ENCODE measurements at places on chromosomes 4 and X. TPM values are rescaled to one million over a fixed set of nuclear protein-coding genes. Genes with fewer than 3 reads are reported as not detected.

GRCh38 chr4:155474758-155475157 lies 98.0 kb upstream of the MAP9 start:
- DNase-seq, result no peak

GRCh38 chrX:123272630-123273029 lies 88.6 kb downstream of the GRIA3 start:
- DNase-seq, result no peak

GRCh38 chr4:42172921-42173320 lies 20.5 kb upstream of the BEND4 start:
- DNase-seq, result no peak

DNA sequence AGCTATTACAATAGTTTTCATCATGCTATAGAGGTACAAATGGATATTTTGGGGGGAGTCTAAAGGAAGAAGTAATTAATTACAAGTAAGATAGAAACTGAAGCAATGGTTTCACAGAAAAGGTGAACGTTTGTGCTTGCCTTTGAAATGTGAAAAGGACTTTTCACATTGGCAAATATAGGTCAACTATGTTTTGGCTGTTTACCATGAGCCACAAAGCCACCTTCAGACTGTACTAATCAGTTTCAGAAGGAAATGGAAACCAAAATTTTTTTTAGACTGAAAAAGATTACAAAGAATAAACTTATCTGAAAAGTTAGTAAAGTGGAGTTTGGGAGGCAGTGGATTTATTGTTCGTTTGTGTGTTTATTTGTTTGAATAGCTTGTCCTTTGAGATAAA lies 32.1 kb downstream of the SYTL5 start:
- DNase-seq, result no peak

DNA sequence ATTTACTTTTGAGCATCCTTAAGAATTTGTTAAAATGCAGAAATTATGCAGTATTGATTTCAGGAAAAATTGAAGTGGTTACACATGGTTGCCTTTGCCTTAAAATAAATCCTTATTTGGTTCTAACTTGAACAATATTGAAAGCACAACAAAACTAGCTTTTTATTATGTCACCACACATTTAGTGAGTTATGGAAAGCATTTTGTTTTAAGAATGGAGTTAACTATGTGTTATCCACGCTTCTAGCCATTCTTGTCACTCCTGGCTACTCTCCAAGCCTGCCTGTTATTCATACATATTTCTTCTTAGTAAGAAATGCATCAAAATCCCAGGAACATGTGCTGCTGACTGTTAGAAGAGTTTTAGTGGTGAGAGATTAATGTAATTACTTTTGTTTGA lies 73.9 kb downstream of the FAT4 start:
- no peak for DNase-seq

GRCh38 chrX:28599957-28600356 lies 12.7 kb downstream of the IL1RAPL1 start:
- no peak for DNase-seq

The SERPINA7 gene
- 0.12 TPM for polyA plus RNA-seq

The SMIM10L2A gene
- polyA plus RNA-seq, result 11.2 TPM

The GAGE1 gene
- not detected for polyA plus RNA-seq

- no peak for DNase-seq
Observed at GRCh38 chr4:54061873-54062272, 2.5 kb downstream of the CHIC2 start.

DNA sequence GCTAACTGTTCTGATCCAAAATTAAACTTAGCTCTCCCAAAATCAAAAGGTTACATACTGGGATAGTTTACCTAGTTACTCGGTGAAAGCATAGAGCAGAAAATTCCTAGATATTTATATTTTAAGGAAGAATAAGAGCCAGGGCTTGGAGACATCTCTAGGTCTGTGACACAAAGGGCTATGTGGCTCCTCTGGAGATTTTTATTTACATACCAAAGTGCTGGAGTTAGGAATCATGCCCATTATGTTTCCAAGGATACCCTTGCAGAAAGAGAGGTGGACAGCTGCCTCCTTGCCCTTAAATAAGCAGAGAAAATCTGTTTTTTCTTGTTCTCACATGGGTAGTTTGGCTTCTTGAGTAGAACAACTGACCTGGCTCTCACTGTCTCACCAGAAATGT lies 9.0 kb downstream of the COX7B2 start:
- no peak for DNase-seq

DNA sequence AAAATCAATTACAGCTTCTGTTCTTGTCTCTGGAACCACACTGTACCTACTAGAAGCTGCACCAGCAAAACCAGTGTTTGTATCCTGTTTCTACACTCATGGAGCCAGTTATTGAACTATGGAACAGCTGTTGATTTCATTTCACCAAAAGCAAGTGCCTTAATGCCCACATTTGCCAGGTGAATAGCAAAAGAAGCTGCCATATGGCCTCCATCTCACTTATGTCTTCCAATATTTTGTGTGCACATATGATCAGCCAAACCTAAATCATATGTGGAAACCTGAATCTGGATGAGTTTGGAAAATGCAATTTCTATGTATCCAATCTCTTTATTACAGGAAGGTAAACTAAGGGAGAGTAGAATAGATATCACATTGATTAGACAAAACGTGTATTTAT lies 415.8 kb upstream of the GRID2 start:
- no peak for DNase-seq

- DNase-seq, result no peak
Observed at GRCh38 chrX:9681422-9681821, 84.2 kb downstream of the GPR143 start.

GRCh38 chr4:87122252-87122651 lies 98.2 kb downstream of the KLHL8 start:
- no peak for DNase-seq

DNA sequence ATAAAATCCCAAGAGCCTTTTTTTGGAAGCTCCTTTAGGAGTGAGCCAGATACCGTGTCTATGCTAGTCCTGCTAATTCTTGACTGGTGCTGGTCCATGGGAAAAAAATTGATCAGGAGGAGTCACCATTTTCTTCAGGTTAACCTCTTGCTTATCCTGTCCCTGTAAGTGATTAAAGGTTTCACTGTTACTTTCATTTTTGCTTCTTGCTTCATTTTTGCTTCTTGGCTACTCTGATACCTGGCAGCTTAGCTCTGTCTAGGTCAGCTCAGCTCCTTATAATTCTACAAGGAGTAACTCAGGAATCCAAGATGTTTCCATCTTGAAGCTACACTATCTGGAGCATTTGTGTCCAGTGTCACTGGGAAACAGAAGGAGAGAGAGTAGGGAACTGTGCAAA lies 45.7 kb downstream of the AFM start:
- no peak for DNase-seq

DNA sequence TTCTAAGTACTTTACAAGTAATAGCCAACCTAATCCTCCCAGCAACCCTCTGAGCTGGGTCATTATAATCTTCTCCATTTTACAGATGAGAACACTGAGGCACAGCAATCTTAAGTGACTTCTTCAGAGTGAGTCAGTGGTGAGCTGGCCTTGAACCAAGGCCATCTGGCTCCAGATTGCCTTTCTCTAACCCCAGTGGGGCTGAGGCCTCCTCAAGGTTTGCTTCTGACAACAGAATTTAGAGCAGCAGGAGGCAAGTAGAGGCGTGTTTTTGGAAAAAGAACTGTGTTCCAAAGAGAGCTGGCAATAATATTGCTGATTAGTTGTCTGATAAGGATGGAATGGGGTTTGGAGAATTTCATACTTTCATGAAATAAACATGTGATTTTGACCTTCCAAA lies 41.2 kb downstream of the PIR start:
- no peak for DNase-seq

- DNase-seq, result no peak
Observed at GRCh38 chr4:62003695-62004094, 803.6 kb downstream of the ADGRL3 start.

- no peak for DNase-seq
Observed at GRCh38 chr4:177483760-177484159, 41.5 kb upstream of the AGA start.

- no peak for DNase-seq
Observed at GRCh38 chr4:123363729-123364128, 32.9 kb upstream of the SPRY1 start.

DNA sequence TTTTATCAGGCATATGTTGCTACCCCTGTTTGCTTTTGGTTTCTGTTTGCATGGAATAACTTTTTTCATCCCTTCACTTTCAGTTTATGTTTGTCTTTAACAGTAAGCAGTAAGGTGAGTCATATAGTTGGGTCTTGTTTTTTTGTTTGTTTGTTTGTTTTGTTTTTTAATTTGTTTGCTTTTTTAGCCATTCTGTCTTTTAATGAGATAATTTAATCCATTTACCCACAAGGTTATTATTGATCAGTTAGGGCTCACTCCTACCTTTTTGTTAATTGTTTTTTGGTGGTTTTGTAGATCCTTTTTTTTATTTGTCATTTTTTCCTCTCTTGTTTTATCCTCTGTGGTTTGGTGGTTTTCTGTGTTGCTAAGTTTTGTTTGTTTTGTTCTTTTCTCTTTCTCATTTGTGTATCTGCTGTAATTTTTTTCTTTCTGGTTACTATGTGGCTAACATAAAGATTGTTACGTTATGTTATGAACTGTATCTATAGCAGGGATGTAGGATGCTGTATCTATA lies 379.5 kb upstream of the MAD2L1 start:
- DNase-seq, result no peak

The EMCN gene
- polyA plus RNA-seq, result 96.1 TPM

The CTAG1B gene
- polyA plus RNA-seq, result not detected

The CXCL3 gene
- polyA plus RNA-seq, result 0.17 TPM

- DNase-seq, result no peak
Observed at GRCh38 chrX:6738518-6739470, 203.9 kb upstream of the VCX3A start.

DNA sequence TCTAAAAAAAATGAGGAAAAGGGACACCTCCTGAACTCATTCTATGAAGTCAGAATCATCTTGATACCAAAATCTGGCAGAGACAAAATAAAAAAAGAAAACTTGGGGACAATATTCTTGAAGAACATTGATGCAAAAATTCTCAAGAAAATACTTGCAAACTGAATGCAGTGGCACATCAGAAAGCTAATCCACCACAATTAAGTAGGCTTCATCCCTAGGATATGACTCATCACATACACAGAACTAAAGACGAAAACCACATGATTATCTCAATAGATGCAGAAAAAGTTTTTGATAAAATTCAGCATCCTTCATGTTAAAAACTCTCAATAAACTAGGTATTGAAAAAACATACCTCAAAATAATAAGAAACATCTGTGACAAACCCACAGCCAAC lies 98.3 kb downstream of the FAM47B start:
- no peak for DNase-seq

- DNase-seq, result no peak
Observed at GRCh38 chr4:578451-579443, 2.7 kb upstream of the TMEM271 start.

- no peak for DNase-seq
Observed at GRCh38 chr4:111410571-111410970, 734.7 kb upstream of the FAM241A start.

The FAM9A gene
- polyA plus RNA-seq, result not detected

GRCh38 chrX:67585401-67585800 lies 41.6 kb downstream of the AR start:
- DNase-seq, result no peak

The ARMCX4 gene
- polyA plus RNA-seq, result 18.0 TPM

GRCh38 chrX:39162322-39162735 lies 361.1 kb downstream of the MID1IP1 start:
- DNase-seq, result no peak

- no peak for DNase-seq
Observed at GRCh38 chr4:8252301-8253173, 17.0 kb upstream of the HTRA3 start.

The CT83 gene
- polyA plus RNA-seq, result not detected

GRCh38 chr4:114399105-114399504 lies 199.5 kb upstream of the UGT8 start:
- no peak for DNase-seq

GRCh38 chrX:81900522-81900921 lies 698.6 kb downstream of the SH3BGRL start:
- no peak for DNase-seq

DNA sequence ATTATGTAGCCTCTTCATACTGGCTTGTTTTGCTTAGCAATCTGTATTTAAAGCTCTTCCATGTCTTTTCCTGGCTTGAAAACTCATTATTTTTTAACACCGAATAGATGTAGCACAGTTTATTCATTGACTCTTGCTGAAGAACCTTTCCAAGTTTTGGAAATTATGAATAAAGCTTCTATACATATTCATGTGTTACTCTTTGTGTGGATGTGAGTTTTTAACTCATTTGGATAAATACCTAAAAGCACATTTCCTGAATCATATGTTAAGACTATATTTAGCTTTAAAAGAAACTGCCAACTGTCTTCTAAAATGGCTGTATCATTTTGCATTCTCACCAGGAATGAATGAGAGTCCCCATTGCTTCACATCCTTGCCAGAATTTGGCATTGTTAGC lies 2061.7 kb upstream of the AGA start:
- no peak for DNase-seq

DNA sequence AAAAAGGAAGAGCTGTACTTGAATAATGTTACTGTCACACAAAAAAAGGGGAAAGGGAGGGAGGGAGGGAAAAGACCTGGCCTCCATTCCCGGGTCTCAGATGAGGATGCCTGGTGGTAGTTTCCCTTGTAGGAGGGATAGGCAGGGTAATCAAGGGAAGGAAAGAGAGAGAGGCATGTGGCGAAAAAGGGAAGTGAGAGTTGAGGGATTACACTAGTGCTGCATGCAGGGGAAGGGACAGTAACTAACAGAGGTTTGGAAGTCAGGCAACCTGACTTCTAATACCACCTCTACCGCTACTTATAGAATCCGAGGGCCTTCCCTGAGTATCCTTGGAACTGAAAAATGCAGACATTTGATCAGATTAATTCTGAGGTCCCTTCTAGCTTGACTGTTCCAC lies 821.7 kb upstream of the FTHL17 start:
- DNase-seq, result no peak

GRCh38 chr4:6250235-6250983 lies 19.2 kb upstream of the WFS1 start:
- peak; percentile 82 for DNase-seq

DNA sequence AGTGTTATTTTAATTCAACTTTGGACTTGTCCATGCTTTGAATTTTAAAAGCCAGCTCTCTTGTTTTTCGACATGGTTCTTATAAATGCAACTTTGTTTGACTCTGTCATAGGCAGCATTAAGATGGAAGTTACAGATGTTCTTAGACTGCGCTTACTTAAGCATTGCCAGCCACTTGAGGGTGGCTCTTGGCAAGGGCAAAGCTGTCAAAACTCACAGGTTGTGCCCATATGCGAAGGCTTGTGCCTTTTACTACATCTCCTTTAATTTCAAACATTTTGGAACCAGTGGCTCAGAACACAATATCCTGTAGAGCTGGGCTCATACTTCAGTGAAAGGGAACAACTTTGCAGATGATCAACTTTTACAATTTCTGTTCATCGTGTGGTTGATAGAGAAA lies 135.5 kb downstream of the TRAM1L1 start:
- DNase-seq, result no peak
